Myocyte (in vitro differentiated cells): ENCODE measurements at places on chromosomes 5 and 9. TPM values are rescaled to one million over a fixed set of nuclear protein-coding genes. Genes with fewer than 3 reads are reported as not detected.

DNA sequence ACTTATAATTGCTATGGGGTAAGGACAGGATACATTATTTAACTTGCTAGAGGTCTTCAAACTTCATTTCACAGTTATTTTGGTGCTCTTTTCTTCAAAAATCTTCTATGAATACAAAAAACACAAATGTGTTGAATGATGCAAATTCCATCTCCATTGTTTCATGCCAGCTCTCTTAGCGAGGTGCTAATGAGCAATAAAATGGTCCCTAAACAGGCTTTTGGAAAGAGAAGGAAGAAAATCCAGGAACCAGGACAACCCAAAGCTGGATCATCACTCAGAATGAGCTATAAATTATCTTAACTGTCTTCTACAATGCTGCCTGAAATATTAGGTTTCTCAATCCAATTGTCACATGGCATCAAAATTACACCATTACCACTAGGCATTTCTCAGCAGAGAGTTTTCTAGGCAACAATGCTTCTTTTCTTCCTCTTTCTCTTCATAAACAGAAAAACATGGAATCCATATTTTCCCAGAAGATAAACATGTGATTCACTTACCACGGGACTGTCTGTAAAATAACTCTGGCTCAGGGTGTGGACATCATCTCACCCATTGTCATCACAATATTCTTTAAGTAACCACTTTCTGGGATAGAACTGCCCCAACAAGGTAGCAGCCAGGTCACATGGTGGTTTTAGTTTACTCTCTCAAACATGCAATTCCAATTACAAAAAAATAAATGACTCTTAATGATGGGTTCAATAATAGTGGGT, 249.4 kb downstream of the NPR3 start:
- DNase-seq, result peak; percentile 9

DNA sequence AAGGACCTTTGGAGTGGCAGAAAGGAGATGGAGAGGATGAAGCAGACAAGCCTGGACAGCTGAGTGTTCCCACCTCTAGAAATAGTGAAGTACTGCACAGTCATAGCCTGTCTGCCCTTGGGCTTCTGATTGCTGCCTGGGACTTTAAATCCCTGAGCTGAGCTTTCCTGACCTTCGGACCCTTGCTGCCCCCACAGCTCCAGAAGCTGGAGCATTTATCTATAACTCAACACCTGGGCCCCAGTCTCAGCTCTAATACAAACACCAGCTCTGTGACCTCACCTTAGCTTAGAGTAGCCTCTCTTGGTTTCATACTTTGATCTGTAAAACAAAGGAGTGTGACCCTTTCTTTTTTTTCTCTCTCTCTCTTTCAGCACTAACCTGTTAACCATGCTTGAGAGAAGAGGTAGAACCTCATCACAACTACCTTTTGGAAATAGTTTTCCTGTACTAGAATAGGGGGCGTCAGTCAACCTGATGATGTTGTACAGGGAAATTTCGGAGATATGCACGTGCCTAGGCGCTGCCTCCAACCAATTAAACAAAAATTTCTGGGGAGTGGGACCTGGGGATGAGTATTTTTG, 25.4 kb upstream of the ELL2 start:
- no peak for DNase-seq

DNA sequence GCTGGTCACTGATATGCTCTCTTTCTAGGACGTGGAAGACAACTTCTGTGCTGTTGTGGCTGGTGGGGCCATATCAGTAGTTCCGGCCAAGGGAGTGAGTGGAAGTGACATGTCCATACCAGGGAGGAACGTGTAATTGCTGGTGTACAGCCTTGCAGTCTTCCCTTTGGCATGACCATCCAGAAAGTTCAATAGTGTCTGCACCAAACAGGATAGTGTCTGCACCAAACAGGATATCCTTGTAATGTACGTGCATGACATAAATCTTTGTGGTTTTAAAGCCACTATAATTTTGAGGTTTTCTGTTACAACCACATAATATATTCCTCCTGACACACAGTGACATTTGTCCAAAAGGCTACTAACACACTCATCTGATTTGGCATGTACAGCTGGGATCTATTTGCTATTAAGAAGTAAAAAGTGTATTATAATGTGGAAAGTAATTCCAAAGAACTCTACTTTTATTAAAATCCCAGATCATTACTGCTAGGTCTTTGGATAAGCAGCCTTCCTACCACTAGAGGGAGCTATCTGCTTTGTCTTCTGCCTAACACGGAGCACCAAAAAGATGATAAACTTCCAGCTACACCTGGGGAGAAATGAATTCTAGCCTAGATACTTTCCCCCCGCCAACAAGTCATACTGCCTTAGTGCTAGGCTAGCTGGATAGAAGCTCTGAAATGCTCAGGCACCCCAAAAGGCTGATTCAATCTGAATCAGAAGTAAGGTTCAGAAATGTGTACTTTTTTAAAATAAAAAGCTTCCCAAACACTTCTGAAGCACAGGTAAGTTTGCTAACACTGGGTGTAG, 52.7 kb downstream of the RNF145 start:
- peak; percentile 69 for DNase-seq

DNA sequence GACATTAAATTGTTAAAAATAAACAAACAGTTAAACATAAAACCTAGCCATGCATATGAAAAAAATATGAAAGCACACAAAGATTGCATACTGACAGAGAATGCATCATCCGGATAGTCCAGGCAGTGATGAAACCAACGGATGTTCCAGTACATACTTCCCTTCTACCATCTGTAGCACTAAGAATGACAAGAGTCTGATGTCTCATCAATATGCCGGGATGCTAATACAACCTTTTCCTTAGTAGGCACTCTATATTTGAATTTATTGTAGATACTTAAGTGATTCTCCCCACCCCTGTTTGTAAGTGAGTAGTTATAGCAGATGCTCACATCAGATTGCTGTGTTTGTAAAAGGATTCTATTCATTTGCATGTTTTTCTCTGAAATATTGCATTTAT, 571.2 kb upstream of the WWC1 start:
- no peak for DNase-seq

DNA sequence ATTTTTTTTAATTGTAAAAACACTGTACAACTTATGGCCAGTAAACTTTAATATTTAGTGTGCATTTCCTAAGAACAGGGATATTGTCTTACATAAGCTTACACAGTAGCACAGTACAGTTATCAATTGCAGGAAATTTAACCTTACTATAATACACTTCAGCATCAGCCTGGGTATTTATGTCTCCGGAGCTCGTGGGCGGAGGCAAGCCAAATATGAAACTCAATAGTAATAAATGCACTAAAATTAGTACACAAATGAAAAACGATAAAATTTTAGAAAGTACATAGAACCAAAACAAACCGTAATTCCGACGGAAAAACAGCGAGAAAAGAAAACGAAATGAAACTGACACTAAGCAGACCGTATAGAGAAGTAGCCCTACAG, 91.2 kb downstream of the ANXA2R start:
- no peak for DNase-seq

DNA sequence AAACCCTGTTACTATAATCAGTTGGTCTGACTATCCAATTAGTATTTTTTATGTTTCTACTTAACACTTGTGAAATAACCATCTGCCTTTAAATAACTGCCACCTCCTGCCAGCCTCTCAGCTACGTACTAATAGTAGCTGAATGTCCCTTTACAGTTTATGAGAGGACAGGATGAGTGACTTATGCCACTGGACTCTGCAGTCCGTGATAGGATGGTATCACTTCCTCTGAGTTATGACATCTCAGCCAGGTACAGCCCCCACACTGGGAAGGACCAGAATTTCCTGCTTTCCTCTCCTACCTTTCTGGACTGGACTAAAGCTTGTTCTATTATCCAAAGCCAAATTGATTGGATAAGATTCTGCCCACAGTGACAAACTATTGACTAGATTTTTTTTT, 102.9 kb downstream of the ZFAND5 start:
- DNase-seq, result no peak

DNA sequence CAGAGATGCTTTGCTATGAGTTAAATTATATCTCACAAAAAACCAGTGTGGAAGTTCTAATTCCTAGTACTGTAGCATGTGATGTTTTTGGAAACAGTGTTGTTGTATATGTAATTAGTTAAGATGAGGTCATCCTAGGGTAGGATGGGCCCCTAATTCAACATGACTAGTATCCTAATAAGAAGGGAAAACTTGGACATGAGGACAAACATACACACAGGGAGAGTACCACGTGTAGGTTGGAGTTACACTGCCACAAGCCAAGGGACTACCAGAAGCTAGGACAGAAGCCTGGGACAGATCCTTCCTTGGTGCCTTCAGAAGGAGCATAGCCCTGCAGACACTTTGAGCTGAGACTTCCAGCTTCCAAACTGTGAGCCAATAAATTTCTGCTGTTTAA, 234.2 kb downstream of the MCTP1 start:
- no peak for DNase-seq

GRCh38 chr9:98879963-98880310, 63.8 kb upstream of the COL15A1 start:
- DNase-seq, result no peak

GRCh38 chr9:37976714-37977477, 73.0 kb upstream of the SLC25A51 start:
- peak; percentile 86 for DNase-seq

- peak; percentile 46 for DNase-seq
These were observed 3.9 kb downstream of the CCDC183 start for GRCh38 chr9:136799854-136800657.

DNA sequence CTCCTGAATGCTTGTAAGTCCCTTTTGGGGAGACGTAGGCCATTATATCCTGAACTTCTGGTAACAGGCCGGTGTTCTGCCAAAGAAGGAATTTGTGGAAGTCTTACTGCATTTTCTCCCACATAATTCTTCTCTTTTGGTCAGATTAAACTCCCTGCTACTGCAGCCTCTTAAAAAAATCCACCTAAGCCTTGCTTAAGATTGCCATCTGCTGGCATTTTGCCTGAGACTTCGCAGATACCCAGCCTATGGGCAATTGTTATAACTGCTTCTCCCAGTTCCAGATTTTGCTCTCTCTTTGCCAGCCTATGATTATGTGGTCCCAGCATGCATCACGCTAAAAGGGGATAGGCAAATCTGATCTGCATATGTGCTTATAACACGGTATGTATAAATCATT, 391.6 kb upstream of the CHD1 start:
- no peak for DNase-seq

DNA sequence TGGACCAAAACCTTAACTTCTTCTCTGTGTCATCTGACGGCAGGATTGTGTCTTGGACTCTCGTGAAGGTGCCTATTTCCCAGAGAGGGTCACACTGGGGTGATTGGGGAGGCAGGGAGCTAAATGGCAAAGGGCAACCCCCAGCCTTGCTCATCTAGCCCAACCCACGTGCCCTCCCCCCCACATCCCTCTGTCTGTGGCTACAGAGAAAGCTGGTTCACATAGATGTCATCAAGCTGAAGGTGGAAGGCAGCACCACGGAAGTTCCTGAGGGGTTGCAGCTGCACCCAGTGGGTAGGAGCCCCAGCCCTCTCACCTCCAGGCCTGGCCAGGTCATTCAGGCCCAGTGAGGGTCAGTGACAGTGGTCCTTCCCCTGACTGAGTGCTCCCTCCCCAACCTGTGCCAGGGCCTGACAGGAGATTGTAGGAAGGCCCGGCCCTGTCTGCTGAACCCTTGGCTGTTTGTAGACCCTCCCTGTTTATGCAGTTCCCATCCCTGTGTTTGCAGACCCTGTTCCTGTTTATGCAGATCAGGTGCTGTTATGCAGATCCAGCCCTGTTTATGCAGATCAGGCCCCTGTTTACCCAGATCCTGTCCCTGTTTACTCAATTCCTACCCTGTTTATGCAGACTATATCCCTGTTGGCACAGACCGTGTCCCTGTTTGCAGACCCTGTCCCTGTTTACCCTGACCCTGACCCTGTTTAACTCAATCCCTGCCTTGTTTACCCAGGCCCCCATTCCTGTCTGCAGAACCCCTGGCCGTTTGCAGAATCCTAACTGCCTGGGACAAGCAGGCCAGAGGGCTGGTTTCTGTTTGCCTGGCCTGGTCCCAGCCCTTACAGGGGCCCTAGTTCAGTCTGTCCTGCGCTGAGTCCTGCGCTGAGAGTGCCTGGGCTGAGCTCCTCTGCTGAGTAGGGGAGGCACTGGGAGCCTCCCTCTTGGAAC, 10.4 kb downstream of the ENHO start:
- no peak for DNase-seq

- DNase-seq, result no peak
These were observed 284.5 kb downstream of the SH3GL2 start for GRCh38 chr9:17863213-17863883.

The DDX4 gene
- total RNA-seq, result not detected in 2 replicates

The PTRH1 gene
- 35.6 and 57.0 TPM in 2 replicates for total RNA-seq

The TEX48 gene
- total RNA-seq, result not detected in 2 replicates

The CDX1 gene
- 0.36 TPM in 1 of 2 replicates, not detected in the other for total RNA-seq

The ADGRV1 gene
- total RNA-seq, result 3.9 and 4.4 TPM in 2 replicates

The STPG3 gene
- total RNA-seq, result not detected in 2 replicates

The EIF4E1B gene
- total RNA-seq, result not detected in 2 replicates

The CEP72 gene
- total RNA-seq, result 2.3 and 2.6 TPM in 2 replicates

The SLC6A19 gene
- 0.31 TPM in 1 of 2 replicates, not detected in the other for total RNA-seq
